ENCODE measurements at places on chromosomes 2 and 18. TPM values are rescaled to one million over a fixed set of nuclear protein-coding genes. Genes with fewer than 3 reads are reported as not detected.
A peak's percentile ranks its signal among the peaks of the same experiment; 100 is the strongest.

GRCh38 chr2:85740193-85740592 is 13.6 kb upstream of the ATOH8 start:
- H3K4me3 ChIP-seq = no peak overlapping the region
- H3K27me3 ChIP-seq = no peaks in the 10 kb centered on the region
- no peak for DNase-seq
- H3K4me1 ChIP-seq = peaks cover 70% of the 10 kb centered on the region
- H3K27ac ChIP-seq = peak overlapping the region; percentile 97

- H3K4me3 ChIP-seq = no peak overlapping the region
- H3K27ac ChIP-seq = no peak overlapping the region
- H3K36me3 ChIP-seq = peaks cover 53% of the 10 kb centered on the region
- H3K4me1 ChIP-seq = no peaks in the 10 kb centered on the region
- H3K27me3 ChIP-seq = no peaks in the 10 kb centered on the region
These were observed 10.6 kb downstream of the SUPT7L start for GRCh38 chr2:27652790-27653189.

DNA sequence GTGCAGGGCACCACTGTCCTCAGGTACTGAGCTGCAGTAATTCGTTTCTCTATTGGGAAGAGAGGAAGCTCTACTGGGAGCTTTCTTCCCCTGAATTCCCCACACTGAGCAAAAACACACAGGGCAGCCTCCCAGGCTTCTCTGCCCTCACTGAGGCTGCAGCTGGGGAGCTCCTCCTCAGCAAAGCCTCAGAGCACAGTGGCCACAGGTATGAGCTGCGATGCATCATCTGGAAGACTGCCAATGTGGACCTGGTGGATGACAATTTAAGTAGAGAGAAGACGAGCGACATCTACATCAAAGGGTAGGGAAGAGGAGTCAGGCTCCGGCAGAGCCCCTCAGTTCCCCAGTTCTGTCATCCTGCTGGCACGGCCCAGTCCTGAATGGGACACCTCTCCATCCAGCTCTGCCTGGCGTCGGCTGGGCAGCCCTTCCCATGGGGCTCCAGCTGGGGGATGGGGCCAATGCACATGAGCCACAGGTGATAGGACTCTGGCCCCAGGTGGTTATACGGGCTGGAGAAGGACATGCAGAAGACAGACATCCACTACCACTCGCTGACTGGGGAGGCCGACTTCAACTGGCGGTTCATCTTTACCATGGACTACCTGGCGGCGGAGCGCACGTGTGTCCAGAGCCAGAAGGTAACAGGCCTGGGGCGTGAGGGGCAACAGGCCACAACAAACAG is 37.6 kb downstream of the LMAN2L start:
- no peak overlapping the region for H3K27ac ChIP-seq
- no peaks in the 10 kb centered on the region for H3K4me1 ChIP-seq
- DNase-seq = no peak
- no peak overlapping the region for H3K4me3 ChIP-seq

GRCh38 chr2:120735746-120736170 is at the start of gene GLI2:
GLI2 (plus strand) TSS chr2:120735868; CDS start chr2:120797321, 61,453 bp downstream.
- DNase-seq = no peak
- peaks cover 10% of the 10 kb centered on the region for H3K4me1 ChIP-seq
- no peaks in the 10 kb centered on the region for H3K27me3 ChIP-seq
- peak within 1 kb of the TSS; percentile 77 for H3K4me3 ChIP-seq
- peak within 1 kb of the TSS; percentile 61 for H3K27ac ChIP-seq
- no peaks in the 10 kb centered on the region for H3K36me3 ChIP-seq

DNA sequence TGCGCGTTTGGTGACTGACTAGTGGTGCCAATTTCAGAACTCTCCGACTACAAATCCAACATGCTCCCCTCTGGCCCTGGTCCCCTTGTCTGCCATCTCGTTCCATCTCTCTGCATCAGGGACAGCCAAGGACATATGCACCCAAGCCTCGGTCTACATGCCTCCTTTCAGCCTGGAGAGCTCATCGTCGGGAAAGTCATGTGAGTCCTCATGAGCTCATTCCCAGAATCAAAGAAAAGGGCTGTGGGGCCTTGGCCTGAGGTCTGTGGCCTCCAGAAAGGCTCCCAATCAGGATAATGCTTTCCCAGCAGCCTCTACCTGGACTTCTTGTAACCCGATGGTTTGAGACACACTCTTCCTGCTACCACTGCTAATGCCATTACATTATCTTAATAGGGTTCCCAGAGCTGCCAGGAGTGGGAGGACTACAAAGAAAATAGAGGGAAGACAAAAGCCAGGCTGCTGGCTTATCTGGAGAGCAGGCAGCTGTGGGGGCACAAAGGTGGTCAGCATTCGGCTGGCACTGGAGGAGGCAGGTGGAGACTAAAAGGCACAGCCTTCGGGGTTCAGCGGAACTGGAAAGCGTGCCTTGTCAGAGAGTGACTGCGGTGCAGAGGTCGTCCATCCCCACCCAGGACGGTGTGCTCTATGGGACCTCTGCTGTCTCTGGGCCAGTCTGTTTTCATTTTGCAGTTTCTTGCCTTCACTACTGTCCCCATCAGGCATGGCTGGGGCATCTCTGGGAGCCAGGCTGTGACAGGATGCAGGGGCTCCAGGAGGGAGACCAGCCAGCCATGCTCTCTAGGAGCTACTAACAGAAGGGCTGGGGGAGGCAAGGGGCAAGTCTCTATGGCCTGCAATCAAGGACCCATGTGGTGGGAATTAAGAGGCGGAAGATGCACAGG is 104.4 kb upstream of the SMAD2 start:
- peaks cover 18% of the 10 kb centered on the region for H3K4me1 ChIP-seq
- no peak for DNase-seq
- H3K27ac ChIP-seq = no peak overlapping the region
- H3K4me3 ChIP-seq = no peak overlapping the region
- peaks cover 3% of the 10 kb centered on the region for H3K36me3 ChIP-seq
- no peaks in the 10 kb centered on the region for H3K27me3 ChIP-seq

- no peaks in the 10 kb centered on the region for H3K27me3 ChIP-seq
- peak overlapping the region; percentile 94 for H3K27ac ChIP-seq
- no peak for DNase-seq
- H3K36me3 ChIP-seq = no peaks in the 10 kb centered on the region
These were observed 117.6 kb downstream of the DOCK10 start for GRCh38 chr2:224924631-224925030.

- DNase-seq = no peak
- H3K27me3 ChIP-seq = no peaks in the 10 kb centered on the region
- H3K36me3 ChIP-seq = peaks cover 9% of the 10 kb centered on the region
- H3K27ac ChIP-seq = no peak overlapping the region
These were observed 73.4 kb downstream of the ROCK1 start for GRCh38 chr18:21038201-21038600.

GRCh38 chr18:12119358-12119757 is 25.7 kb downstream of the ANKRD62 start:
- no peak overlapping the region for H3K4me3 ChIP-seq
- DNase-seq = no peak
- H3K4me1 ChIP-seq = no peaks in the 10 kb centered on the region
- H3K27ac ChIP-seq = no peak overlapping the region

- H3K27ac ChIP-seq = no peak overlapping the region
- H3K4me3 ChIP-seq = no peak overlapping the region
- DNase-seq = no peak
- no peaks in the 10 kb centered on the region for H3K27me3 ChIP-seq
These were observed 366.5 kb upstream of the CRIM1 start for GRCh38 chr2:35989040-35989439.

DNA sequence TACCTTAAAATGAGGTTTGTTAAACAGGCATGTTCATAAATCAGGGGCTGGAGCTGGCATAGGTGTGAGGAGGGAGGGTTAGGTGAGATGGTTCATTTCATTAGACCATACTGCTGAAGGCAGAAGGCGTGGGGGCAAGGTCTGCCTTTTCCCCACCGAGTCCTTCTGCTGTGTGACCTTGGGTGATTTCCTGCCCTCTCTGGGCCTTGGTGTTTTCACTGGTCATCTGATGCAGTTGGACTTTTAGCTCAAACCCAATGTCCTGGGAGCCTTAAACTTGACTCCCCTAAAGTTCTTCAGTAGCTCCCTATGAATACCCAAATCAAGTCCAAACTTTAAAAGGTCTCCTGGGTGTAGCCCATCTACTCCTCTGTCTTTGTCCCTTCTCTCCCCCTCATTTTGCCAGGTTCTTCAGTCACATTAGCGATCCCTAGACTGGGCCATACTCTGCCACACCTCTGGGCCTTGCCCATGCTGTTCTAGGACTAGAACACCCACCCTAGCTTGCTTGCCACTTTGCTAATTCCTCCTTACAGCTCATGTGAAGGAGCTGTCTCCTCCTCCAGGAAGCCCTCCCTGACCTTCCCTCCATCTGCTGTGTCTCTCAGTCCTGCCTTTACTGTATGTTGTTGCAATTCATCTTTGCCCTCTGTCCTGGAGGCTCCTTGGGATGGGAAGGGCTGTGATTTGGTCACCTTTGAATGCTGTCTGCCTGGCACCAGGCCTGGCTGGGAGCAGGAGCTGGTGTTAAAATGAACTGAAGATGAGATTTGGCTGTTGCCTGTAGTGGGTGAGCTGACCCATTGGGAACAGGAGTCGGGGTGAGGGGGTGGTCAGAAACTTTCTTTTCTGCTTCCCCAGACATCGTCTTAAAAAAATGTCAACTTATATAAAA is 85.4 kb upstream of the HS6ST1 start:
- no peak overlapping the region for H3K4me3 ChIP-seq
- H3K36me3 ChIP-seq = no peaks in the 10 kb centered on the region
- DNase-seq = no peak
- H3K27me3 ChIP-seq = no peaks in the 10 kb centered on the region

GRCh38 chr2:240601831-240602160 is 15.3 kb downstream of the CAPN10 start:
- H3K27me3 ChIP-seq = no peaks in the 10 kb centered on the region
- H3K4me1 ChIP-seq = peaks cover 5% of the 10 kb centered on the region
- peaks cover 10% of the 10 kb centered on the region for H3K36me3 ChIP-seq
- no peak for DNase-seq
- H3K27ac ChIP-seq = no peak overlapping the region

DNA sequence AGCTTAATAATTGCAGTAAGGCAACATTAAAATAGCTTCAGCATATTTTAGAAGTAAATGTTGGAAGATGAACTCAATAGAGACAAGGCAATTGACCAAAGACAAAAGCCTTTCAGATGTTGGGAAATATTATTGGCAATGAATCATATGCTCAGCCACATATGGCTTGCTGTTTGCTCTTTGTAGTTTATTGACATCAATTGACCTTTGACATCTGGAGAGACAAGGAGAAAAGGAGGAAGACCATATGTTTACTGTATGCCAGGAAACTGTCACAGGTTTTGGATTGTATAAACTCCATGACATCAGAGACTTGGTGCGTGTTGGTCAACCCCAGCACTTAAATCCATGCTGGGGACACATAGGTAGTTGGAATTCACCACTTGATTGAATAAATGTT is 60.6 kb upstream of the SLC16A14 start:
- H3K4me1 ChIP-seq = no peaks in the 10 kb centered on the region
- H3K27me3 ChIP-seq = no peaks in the 10 kb centered on the region
- no peaks in the 10 kb centered on the region for H3K36me3 ChIP-seq
- no peak for DNase-seq
- H3K27ac ChIP-seq = no peak overlapping the region
- no peak overlapping the region for H3K4me3 ChIP-seq

DNA sequence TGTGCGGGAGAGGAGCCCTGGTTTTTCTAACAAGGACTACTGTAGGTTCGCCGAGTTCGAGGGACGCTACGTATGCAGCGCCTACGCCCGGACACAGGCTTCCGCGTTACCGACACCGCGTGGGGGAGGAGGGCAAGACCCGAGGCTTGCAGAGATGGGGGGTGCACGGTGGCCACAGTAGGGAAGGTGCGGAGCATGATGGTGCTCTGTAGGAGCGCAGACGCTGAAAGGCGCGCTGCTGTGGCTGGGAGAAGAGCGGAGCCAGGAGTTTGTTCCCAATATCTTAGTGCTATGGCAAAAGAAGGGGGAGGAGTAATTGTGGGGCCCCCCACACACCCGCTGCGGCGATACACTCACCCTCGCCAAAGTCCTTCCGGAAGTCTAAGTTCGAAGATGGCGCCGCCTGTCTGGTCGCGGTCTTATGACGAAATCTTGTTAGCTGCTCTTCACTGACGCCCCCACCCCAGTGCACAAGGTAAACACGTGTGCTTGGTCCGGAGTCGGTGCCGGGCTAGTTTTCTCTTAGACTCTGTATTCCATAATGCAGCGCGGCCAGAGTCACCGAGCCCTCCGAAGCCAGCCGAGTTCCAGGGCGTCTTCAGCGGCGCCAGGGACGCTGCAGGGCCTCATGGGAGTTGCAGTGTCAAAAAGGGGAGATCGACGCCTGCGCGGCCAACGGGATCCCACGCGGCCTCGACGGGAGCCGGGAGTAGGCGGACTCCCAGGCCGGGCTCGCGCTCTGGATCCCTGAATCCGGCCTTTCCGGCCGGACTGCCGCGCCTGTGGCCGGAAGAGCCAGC is at the start of gene GTF3C2:
Gene GTF3C2, minus strand, starts transcription at position 383 of the 800 bp plus-strand sequence. CDS start 13,210 bp downstream, outside the sequence.
- H3K27me3 ChIP-seq = no peaks in the 10 kb centered on the region
- peak; percentile 83 for DNase-seq
- no peaks in the 10 kb centered on the region for H3K36me3 ChIP-seq
- H3K27ac ChIP-seq = peak within 1 kb of the TSS; percentile 76

DNA sequence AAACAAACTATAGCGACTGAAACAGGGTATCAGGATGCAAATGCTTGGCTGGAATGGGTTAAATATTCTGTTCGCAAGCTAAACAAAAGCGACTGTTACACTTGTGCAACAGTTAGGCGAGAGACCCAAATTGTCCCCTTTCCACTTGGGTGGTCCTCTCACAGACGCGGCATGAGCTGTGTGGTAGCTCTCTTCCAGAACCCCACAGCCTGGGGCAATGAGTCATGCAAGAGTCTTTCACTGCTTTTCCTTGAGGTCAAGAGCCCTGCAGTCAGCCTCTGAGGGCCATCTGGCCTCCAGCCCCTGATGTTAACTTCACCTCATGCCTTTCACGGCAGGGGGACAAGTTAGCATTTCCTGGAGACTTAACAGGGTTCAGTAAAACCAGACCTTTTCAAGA is 25.7 kb downstream of the SULT1C4 start:
- no peaks in the 10 kb centered on the region for H3K36me3 ChIP-seq
- no peak for DNase-seq
- no peaks in the 10 kb centered on the region for H3K27me3 ChIP-seq
- H3K4me3 ChIP-seq = no peak overlapping the region
- no peaks in the 10 kb centered on the region for H3K4me1 ChIP-seq
- no peak overlapping the region for H3K27ac ChIP-seq

DNA sequence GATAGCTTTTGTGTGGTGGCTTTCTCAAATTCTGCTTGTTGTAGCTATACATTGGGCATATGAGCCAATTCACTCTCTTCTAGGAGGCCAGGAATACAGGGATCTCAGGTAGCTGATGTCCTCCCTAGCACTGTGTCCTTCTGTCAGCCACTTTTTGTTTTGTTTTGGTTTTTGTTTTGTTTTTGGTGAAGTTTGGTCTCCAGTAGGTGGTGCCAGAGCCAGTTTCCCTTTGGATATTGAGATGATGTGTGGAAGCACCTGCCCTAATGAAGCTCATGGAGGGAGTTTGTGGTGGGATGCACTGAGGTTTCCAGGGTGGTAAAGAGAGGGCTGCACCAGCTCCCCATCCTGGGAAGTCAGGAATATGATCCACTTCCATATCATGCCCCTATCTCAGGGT is 100.5 kb upstream of the VWC2L start:
- H3K36me3 ChIP-seq = no peaks in the 10 kb centered on the region
- no peak overlapping the region for H3K27ac ChIP-seq
- no peaks in the 10 kb centered on the region for H3K27me3 ChIP-seq

The NDUFB3 gene
- total RNA-seq = 32.1 TPM

The IRS1 gene
- 23.1 TPM for total RNA-seq

The COL3A1 gene
- 875 TPM for total RNA-seq

The CCT7 gene
- total RNA-seq = 121 TPM

The RAB31 gene
- total RNA-seq = 110 TPM

The PROC gene
- not detected for total RNA-seq

The REEP1 gene
- total RNA-seq = 22.7 TPM

Data from thoracic aorta (tissue), 2 donors.